ENCODE measurements at places on chromosomes 13 and 19.
A peak's percentile ranks its signal among the peaks of the same experiment; 100 is the strongest.

- DNase-seq = no peak
These were observed 44.8 kb downstream of the CCDC70 start for GRCh38 chr13:51906581-51906980.

DNA sequence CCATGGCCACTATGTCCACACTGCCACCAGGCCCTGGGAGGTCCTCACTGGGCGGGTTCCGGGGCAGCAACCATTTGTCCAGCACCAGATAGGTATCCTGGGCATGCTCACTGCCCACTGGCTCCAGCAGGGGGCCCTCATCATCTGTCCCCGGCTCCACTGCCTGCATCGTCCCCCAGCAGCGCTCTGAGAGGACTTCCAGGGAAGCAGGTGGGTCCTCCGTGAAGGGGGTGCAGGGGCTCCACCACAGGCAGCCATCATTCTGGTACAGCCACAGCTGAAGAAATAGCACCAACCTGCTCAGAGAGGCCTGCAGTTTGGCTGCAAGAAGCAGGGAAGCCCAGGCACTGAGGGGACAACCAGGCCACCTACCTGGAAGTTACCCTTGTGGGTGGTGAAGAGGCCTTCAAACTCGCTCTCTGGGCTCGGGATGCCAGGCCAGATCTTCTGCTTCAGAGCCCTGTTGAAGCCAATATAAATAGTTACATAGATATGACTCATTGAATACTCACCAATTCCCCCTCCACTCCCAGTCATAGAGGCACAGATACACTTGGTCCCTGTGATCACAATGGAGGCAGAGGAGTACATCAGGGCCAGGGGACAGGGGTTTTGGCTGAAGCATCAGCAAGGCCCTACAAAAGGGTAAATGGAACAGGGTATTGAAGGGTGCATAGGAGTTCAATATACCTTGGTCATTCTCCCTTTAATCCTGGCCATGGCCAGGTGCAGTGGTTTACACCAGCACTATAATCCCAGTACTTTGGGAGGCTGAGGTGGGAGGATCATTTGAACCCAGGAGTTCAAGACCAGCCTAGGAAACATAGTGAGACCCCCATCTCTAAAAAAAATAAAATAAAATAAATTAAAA, 4.1 kb downstream of the SWSAP1 start:
- no peak for DNase-seq

DNA sequence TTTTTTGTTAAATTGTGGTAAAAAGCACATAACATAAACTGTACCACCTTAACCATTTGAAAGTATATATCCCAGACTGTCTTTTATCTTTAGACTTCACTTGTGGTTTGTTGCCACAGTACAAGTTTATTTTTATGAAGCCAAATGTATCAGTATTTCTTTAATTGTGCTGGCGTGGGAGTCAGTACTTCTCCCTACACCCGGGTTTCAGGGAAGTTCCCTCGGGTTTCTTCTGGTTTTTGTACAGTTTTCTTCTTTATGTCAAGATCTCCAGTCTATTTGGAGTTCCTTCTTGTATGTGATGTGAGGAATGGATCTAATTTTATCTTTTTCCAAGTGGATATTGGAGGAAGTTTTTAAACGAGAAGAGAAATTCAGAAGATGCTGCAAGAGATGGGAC, 20.5 kb downstream of the CCDC8 start:
- DNase-seq = no peak

GRCh38 chr19:21463449-21464105, 41.8 kb upstream of the ZNF429 start:
- no peak for DNase-seq

DNA sequence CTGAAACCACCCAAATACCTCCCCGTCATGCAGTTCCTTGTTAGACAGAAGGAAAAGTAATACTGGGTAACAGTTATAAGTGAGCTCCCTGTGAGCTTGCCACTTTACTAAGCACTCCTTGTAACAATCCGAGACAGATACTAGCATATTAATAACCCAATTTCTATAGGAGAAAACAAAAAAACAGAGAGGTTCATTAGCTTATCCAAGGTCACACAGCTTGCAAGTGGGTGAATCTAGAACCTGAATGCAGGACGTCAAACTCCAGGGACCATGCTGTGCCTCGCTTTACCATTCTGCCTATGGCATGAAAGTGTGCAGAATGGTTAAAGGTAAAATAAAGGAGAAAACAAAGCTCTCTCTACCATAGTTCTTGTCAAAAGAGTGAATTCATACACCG, 15.4 kb downstream of the SIGLEC5 start:
- no peak for DNase-seq

DNA sequence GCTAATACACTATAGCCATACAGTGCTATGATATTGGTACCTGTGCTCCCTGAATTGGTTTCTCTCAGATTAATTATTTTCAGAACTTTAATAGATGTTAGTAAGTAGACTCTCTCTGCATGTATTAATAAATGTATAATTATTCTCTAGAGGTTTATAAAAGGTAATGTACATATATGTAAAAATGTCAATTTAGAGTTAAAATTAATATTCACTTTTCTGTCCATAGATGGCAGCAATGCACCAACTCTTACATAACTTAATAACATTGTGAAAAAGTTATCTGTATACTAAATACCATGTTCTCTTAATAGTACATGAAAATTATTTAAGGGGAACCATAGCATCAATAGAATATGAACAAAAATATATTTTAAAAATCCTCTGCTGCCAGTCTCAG, 515.0 kb upstream of the KLHL1 start:
- no peak for DNase-seq

DNA sequence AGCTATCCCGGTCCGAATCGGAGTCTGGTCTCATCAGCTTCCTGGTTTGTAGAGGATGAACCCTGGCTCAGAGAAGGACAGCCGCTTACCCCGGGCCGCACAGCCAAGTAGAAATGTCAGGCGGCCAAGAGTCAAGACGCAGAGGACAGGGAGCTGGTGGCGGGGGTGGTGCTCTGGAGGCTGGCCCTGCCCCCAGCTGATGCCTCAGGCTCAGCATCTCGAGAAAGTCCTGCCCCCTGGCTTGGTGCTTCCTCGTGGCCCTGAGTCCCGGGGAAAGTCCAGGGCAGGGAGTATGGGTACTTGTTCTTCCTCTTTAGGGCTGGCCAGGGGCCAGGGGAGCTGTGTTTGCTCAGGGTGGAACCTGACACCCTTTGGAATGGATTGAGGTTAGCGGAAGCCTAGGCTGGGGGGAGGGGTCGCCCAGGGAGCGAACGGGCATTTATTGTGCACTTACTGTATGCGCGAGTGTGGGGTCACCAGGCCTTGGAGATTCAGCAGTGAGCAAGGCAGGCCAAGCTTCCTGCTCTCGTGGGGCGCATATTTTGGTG, 2.2 kb downstream of the TJP3 start:
- no peak for DNase-seq

- DNase-seq = no peak
These were observed 49.8 kb downstream of the ELF1 start for GRCh38 chr13:40969169-40969901.

DNA sequence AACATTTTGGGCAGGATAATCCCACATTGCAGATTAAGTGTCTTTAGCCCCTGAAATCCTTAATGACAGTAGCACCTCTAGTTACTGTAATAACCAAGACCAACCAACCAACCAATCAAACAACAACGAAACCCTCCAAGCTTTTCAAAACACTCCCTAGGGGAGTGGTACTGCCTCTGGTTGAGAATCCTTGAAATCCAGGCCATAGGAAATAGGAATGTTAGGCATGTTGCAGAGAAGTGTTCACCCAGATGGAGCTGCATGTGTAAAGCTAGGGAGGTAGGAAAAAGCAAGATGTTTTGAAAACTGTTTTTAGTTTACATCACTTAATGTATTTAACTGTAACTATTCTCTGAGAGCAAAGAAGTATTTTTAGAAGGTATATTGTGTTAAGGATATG, 4.5 kb downstream of the LACC1 start:
- no peak for DNase-seq

GRCh38 chr13:35768073-35768472, 291.6 kb upstream of the MAB21L1 start:
- no peak for DNase-seq

GRCh38 chr19:35301961-35302360, 10.0 kb downstream of the MAG start:
- DNase-seq = no peak

- no peak for DNase-seq
These were observed 17.7 kb upstream of the SLC35E1 start for GRCh38 chr19:16589917-16590316.

DNA sequence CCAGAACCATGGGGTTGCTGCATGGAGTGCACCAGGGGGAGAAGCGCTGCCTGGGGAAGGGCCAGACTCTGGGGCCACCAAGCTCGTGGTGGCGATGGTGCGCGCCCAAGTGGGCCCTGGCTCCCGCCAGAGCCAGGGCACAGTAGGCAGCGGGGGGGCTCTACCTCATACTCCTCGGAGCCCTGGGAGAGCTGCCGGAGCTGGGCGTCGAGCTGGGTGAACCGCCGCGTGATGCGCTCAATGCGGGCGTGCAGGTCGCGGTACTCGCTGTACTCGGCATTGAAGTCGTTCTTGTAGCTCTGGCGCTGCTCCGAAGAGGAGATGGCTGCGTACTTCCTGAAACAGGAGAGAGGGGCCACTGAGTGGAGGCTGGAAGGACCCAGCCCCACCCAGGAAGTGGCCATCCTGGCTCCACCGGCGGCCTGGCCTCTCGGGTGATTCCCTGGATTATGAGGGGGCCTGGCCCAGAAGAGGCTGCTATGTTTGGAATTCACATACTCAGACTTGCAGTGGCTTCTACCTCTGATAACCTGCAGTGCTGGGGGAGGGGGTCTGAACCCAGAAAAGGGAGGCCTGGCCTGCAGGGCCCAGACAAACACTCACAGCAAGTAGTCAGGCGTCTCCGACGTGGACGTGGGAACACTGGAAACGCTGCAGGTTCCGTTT, 8.3 kb upstream of the ISYNA1 start:
- DNase-seq = no peak

- DNase-seq = no peak
These were observed 862.6 kb downstream of the EFNB2 start for GRCh38 chr13:105672881-105673280.

GRCh38 chr13:57918913-57919312, 287.4 kb downstream of the PCDH17 start:
- DNase-seq = no peak

- no peak for DNase-seq
These were observed 3.0 kb upstream of the PNKP start for GRCh38 chr19:49870309-49870901.

DNA sequence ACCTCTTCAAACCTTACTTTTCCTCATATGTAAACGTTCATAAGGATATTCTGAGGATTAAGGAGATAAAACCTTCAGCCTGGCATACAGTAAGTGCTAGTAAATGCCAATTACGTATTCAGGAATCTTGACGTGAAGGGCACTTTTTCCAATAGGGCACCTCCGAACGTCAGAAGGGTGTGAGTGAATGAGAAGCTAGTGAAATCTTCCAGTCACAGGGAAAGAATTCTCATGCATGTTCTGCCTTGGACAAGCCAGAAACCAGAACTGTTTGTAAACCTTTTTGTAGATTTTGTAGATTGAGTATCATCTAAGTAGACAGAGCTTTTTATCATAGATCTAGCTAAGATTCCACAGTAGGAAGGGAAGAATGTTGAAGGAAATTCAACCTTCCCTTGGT, 16.5 kb downstream of the DGKH start:
- no peak for DNase-seq

GRCh38 chr13:67143544-67144115, 86.5 kb downstream of the PCDH9 start:
- no peak for DNase-seq

DNA sequence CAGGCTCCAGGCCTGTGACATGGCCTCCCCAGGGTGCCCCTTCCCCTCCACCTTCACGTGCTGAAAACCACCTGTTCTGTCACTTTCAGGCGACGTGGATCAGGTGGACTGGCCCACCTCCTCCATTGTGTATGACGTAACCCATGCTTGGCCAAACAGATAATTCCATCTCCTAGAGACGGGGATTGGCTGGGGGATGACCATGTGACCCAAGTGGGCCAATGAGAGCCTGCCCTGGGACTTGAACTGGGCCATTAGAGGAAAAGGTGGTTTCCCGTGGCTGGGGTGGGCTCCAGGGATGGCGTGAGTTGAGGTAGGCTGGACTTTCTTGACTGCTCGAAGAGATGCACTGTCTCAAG, 3.6 kb upstream of the ADAMTSL5 start:
- no peak for DNase-seq

DNA sequence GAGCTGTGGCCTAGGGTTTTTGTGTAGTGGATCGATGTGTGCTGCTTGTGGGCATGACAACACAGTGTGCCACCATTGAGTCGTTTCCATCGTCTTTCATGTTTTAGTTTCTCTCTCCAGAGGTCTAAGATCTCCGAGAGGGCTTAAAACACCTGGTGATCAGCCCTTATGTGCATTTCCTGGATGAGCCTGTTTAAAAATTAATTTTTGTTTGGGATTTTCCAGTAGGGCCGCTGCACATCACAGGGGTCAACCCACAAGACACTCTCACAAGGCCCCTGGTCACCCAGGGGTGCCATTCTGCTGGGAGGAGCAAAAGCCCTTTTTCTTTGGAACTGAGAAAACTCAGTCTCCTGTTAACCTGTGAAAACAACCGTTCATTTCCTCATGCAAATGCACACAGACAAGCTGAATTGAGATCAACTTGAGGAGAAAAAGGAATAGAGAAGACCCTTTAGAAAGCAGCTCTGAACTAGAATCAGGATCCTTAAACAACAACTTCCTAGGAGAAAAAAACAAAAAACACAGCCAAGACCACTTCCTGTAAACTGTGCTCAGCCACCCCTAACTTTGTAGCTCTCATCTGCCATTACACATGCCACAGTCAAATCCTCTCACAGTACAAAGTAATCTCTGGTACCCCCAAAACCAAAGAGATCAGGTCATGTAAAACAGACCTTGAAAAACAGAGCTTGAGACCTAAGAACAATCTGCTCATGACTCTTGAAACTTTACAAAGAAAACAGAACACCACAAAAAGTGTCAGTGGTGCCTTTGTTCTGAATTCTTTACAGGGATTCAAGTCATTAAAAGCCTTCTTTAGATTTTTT, 8.3 kb upstream of the MTRF1 start:
- no peak for DNase-seq

GRCh38 chr13:109627649-109628048, 158.7 kb downstream of the IRS2 start:
- peak; percentile 76 for DNase-seq

DNA sequence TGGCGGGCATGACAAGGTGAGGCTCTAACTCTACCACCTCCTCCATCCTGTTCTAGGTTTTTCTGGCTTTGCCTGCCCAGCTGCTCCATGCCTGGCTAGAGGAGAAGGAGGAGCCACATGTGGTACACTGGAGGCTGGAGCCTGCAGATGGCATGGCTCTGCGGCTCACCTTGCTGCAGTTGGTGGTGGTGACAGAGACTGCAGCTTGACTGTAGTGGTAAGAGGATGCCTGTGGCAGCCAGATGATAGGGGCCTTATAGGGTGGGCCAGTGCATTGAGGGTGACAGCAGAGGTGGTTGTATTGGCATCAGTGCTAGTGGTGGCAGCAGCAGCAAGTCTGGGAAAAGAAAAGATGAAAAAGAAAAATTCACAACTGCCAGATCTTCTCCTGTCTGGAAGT, 146.2 kb downstream of the TNFRSF19 start:
- DNase-seq = no peak

Data from NCI-H187 (cell line).